HFF-Myc (cell line): ENCODE measurements at places on chromosomes 5 and 9.

GRCh38 chr5:73213566-73213998 is 40.6 kb downstream of the TMEM174 start:
- peak; percentile 86 for DNase-seq

DNA sequence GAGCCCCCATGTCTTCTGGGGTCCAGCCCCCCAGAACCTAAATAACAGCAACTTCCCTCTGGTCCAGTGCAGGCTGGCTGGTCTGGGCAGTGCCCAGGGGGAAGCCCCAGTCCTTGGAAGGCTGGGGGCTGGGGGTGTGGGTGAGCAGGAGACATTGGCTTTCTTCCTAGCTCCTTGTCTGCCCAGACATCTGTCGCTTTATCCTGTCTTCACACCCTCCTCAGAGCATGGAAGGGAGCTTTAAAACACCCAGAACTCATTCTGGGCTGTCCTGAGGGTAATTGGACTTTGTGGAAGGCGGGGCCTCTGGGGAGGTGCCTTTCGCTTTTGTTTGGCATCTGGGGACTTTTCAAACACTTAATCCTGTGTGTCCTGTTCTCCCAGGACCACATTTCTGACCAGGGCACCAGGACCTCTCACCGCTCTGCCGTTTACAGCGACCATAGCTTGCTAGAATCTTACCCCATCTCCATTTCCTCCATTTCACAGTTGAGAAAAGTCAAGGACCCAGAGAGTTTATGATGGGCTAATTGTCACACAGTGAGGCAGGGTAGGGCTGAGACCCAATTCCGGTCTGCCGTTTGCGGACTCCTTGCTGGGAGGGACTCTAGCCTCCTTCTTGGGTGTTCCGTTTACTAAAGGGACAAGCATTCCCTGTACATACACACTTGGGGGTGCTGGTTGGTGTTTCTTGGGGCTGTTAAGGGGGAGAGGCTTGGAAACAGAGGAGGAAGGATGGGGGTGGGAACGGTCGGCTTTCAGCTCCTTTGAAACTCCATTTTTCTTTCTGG is 1.1 kb downstream of the GSN start:
- DNase-seq: no peak

DNA sequence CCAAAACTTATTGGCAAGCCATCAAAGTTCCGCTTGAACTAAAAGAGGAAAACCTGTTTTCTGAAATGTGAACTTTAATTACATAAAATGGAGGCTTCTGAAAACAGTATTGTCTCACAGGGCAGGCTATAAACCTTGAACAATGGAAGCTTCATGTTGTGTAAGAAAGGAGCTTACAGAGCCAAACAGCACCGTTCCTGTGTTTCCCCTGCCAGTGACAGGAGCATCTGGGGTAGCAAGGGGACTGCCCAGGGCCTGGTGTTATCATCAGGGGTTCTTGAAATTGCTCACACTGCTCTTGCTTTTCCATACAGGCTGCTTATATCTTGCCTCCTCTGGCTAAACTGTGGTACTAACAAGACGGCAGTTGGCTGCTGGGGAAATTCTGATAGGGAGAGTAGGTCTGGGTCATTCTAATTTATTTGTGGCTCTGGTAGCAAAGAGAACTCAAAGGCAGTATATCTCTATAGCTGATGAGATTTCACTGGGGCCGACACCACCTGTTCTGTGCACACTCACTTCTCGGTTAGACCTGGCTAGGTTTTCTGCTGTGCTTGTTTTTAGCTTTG is 40.4 kb downstream of the BASP1 start:
- no peak for DNase-seq

- no peak for DNase-seq
Observed at GRCh38 chr9:120662513-120662912, 51.8 kb downstream of the MEGF9 start.
